Spinal cord (tissue), 10 donors: ENCODE measurements at places on chromosomes 3 and 15. TPM values are rescaled to one million over a fixed set of nuclear protein-coding genes. Genes with fewer than 3 reads are reported as not detected.

The NUTM1 gene
- polyA plus RNA-seq: 0.06 TPM

The MNS1 gene
- polyA plus RNA-seq: 9.0 TPM

The TPM1 gene
- polyA plus RNA-seq: 187 TPM

The TRH gene
- polyA plus RNA-seq: 23.6 TPM

DNA sequence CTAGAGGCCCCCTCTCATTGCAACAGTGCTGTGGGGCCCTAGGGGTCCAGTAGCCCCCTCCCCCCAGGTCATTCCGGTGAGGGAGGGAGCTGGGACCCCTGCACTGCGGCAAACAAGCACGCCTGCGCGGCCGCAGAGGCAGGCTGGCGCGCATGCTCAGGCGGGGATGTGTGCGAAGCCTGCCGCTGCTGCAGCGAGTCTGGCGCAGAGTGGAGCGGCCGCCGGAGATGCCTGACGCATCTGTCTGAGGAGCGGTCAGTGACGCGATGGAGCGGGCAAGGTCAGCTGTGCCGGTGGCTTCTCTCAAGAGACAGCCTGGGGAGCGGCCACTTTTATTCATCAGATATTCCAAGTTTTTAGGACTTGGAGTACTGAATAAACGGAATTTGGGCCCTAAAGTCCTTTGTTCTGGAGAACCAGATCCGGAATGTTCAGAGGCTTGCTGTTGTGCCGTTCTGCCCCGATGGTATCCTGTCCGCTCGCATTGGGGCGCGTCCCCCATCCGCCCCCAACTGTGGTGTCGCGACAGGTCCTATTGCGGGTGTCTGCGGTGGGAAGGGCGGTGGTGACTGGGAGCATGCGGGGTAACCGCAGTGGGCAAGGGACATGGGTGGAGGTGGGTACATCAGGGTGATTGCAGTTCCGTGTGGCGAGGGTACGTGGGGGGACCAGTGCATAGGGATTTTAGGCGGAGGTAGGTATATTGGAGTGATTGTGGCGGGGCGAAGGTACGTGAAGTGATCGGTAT, at the start of the genes SNRPN and SNURF:
SNRPN (plus strand) TSS at position 205 of the 748 bp plus-strand sequence. CDS start 19,467 bp downstream, outside the sequence.
SNURF (plus strand) TSS at position 205 of the 748 bp plus-strand sequence; CDS start at position 267, 62 bp downstream.
- peak; percentile 48 for DNase-seq
- H3K27me3 ChIP-seq: no peaks in the 10 kb centered on the region
- H3K4me3 ChIP-seq: peak within 1 kb of the TSS; percentile 86
- H3K27ac ChIP-seq: peak within 1 kb of the TSS; percentile 93
- no peaks in the 10 kb centered on the region for H3K4me1 ChIP-seq
- no peaks in the 10 kb centered on the region for H3K36me3 ChIP-seq

DNA sequence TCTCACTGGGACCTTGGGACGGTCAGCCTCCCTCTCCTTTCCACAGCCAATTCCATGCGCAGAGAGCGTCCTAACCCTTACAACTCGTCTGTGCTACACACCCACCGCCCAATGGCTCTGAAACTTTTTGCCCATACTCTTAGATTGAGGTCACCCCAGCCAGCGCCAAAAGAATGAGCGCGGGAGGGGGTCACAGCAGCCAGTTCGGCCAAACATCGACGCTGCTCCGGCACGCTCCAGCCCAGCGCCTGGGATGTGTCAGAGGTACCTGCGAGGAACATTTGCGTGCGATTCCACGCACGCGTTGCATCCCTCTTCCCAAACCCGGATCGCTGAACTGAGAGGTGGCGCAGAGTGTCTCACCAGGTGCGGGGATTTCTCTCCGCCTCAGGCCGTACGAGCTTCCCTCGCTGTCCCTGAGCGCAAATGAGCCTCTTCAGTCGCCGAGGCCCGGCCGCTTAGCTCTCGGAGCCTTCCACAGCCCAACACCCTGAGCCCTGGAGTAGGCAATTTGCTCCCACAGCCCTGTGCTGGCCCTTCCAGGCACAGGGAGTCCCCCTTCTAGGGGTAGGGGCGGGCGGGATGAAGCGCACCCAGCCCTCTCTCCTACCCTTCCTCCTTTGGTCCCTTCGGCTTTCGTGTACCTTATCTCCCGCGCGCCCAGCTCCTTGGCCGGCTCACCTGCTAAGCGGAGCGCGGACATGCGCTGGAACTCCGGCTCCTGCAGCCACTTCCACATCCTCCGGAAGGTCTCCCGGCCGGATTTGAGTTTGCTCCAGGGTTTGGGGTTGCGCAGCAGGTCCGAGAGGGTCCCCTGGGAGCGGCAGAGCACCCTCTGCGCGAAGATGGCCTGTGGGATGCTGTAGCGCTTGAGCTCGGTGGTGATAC, 1.8 kb downstream of the ONECUT1 start:
- no peak for DNase-seq
- no peaks in the 10 kb centered on the region for H3K36me3 ChIP-seq
- H3K4me1 ChIP-seq: peaks cover 76% of the 10 kb centered on the region
- H3K27me3 ChIP-seq: peaks cover 97% of the 10 kb centered on the region
- H3K4me3 ChIP-seq: peak overlapping the region; percentile 16

- no peaks in the 10 kb centered on the region for H3K4me1 ChIP-seq
- no peaks in the 10 kb centered on the region for H3K27me3 ChIP-seq
Observed at GRCh38 chr3:85890043-85890555, 931.3 kb downstream of the CADM2 start.

DNA sequence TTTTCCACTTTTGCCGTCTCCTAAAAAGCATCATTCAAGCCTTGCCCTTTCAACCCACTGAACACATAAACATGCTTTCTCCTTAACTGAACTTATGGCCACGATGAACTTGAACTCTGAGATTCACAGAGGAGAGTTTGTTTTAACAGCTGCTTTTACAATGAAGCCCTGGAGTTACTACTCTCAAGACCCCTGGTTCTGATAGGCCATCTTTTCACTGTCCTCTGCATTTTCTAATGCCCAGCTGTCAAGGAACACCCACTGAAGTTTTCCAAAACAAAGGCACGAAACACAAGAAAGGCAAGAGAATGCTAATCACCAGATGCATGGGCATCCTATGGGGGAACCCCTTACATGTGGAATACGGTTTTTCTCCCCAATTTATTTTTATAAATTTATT, 100.8 kb downstream of the ADAMTS9 start:
- H3K36me3 ChIP-seq: no peaks in the 10 kb centered on the region
- peak overlapping the region; percentile 6 for H3K27ac ChIP-seq
- H3K4me1 ChIP-seq: no peaks in the 10 kb centered on the region
- H3K27me3 ChIP-seq: no peaks in the 10 kb centered on the region
- H3K4me3 ChIP-seq: no peak overlapping the region

GRCh38 chr3:69941037-69941436, 58.5 kb upstream of the SAMMSON start:
- H3K4me3 ChIP-seq: no peak overlapping the region
- H3K4me1 ChIP-seq: peaks cover 3% of the 10 kb centered on the region
- no peak overlapping the region for H3K27ac ChIP-seq
- H3K27me3 ChIP-seq: no peaks in the 10 kb centered on the region
- no peaks in the 10 kb centered on the region for H3K36me3 ChIP-seq
- no peak for DNase-seq
